ENCODE measurements at places on chromosomes 12 and 14.
A peak's percentile ranks its signal among the peaks of the same experiment; 100 is the strongest.

DNA sequence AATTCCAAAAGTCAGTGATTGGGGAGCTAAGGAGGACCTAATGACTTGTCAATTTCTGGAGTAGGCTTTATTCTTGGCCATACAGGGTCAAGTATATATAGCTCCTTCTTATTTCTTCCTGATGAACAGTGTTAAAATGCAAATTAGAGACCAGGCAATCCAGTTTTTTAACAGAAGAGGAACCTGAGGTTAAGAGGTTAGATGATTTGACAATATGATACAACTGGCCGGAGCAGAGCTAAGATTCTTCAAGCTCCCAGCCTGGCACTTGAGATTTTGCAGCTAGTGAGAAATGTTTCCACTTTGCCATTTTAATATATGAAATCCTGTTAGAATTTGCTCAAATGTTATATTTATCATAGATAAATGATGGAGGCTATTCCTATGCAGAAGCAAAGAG is 204.0 kb downstream of the SSPN start:
- DNase-seq = no peak

DNA sequence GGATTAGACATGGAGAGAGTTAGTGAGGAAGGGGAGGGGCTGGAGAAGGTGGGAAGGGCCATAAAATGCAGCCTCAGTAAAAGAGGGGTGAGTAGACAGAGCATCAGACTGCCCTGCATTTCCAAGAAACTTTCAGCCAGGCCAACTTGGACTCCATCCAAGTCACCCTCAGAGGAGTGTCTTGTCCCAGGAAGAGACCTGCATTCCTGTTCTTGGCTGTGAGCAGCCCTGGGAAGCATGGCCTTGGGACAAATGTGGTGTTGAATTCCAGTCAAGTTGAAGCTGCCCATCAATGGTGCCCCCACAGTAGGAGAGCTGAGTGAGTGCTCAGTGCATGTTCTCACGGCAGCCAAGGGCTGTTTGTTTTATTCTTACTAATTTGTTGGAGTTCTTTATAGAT is 35.0 kb upstream of the TUNAR start:
- DNase-seq = no peak

DNA sequence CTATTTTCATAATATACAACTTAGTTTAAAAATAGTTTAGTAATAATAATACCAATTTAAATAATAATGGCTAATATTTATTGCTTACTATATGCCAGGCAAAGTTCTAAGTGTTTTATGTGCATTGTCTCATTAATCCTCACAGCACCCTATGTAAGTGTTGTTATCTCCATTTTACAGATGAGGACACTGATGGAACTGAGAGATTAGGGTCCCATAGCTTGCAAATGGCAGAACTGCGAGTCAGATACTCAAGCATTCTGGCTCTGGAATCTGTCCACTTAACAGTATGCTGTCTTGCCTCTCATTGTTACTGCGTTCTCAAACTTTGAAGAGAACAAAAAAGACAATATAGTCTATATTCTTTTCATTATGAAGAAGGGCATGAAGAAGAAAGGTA is 19.0 kb downstream of the AP5M1 start:
- DNase-seq = no peak

- DNase-seq = no peak
These were observed 481.4 kb downstream of the TRHDE start for GRCh38 chr12:72753571-72753970.

GRCh38 chr14:21454843-21455544 is 929 bp downstream of the CHD8 start:
- DNase-seq = no peak

GRCh38 chr14:100994756-100995330 is 91.3 kb upstream of the RTL1 start:
- no peak for DNase-seq

DNA sequence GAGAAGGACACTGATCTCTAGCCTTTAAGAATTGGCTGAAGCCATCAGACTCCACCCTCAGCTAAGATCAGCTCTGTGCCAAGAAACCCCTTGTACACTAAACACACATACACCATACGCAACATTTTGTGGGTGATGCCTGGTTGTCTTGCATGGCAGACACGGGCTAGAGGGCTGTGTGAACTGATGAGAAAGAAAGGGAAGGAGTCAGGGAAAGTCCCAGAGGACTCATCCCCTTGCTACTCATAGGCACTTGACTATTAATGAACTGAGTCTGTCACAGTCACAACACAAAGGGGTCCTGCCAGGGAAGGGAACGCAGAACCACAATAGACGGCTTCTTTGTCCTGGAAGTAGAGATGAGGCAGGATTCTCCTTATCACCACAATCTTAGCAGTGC is 80.8 kb downstream of the EMP1 start:
- no peak for DNase-seq

GRCh38 chr14:81416194-81416952 is 16.2 kb upstream of the STON2 start:
- DNase-seq = no peak

- DNase-seq = no peak
These were observed 24.7 kb upstream of the MAP1LC3B2 start for GRCh38 chr12:116534311-116535121.

DNA sequence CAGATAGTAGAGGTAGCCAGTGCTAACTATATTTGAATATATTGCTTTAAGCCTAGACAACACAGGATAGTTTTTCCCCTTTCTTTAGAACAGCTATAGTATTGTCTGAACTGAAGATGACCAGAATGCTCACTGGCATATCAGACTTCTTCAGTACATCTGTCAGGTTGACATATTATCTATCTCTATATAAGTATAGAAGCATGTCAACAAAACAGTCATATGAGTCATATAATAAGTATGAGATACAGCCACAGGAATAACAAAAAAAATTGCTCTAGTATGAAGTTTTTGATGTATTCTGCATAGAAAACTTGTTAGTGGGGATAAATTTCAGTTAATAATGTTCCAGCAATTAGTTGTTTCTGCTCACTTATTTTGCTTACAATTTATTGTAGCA is 767.7 kb downstream of the LRFN5 start:
- no peak for DNase-seq

GRCh38 chr14:75312341-75312740 is 33.7 kb downstream of the FOS start:
- no peak for DNase-seq

DNA sequence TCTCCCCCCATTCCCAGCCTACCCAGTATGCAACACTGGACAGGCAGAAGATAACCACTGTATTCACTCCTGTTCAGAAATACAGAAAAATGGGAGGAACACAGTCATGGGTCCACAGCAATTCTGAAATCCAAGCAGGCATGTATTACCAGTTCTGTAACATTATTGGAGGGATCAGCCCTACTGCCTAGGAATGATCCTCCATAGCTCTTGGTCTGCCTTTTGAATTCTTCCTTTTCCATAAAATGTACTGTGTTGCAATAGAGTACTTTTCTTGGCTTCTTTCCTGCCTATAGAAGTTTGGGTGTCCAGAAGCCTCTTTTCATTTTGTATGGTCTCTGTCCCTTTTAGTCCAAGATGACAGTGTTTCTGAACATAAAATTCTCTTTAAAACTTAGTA is 46.5 kb downstream of the SPATS2 start:
- DNase-seq = peak; percentile 29

DNA sequence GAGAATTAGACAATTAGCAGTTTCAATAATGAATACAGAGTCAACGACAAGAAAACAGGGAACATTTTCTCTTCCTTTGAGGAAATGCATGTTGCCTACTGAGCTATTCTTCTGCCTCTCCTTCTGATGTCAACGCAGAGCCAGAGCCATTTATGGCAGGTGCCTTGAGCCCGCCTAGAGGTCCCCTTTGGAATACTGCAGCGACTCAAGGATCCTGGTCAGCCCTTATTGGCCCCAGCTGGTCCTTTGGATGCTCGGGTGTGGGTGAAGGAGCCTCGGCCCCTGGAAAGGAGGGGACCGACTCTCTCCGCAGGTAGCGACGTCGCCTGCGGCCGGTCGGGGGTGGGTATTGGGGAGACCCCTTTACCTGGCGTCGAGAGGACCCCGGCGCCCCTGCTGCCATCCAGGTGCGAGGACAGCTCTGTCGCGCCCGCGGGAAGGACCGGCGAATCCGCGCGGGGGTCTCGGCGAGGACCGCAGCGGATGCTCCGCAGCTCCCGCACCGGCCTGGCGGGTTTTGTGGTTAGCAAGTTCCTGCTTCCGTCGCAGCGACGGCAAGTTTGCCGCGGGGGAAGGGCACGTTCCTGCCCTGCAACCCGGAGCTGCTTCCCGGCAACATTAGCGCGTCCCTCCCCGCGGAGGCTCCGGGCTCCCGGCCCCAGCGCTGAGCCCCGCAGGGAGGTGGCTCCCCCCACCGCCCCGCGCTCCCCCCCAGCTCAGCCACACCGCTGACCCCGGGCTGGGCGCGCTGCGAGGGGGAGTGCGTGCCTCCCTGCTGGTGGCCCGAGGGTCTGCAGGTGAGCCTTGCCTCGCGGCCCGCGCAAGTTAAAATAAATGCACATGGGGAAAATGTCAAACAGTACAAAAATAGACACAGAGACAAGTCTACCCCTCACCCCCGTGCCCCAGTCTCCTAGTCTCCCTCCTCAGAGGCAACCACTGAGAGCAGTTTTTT is at the start of gene MANSC1:
Gene MANSC1, minus strand, starts transcription at position 532 of the 955 bp plus-strand sequence. CDS start 6,928 bp downstream, outside the sequence.
- peak; percentile 19 for DNase-seq

- no peak for DNase-seq
These were observed 11.2 kb downstream of the KCNH3 start for GRCh38 chr12:49549735-49550692.

GRCh38 chr12:57893431-57894353 is 47.2 kb upstream of the CTDSP2 start:
- peak; percentile 94 for DNase-seq

DNA sequence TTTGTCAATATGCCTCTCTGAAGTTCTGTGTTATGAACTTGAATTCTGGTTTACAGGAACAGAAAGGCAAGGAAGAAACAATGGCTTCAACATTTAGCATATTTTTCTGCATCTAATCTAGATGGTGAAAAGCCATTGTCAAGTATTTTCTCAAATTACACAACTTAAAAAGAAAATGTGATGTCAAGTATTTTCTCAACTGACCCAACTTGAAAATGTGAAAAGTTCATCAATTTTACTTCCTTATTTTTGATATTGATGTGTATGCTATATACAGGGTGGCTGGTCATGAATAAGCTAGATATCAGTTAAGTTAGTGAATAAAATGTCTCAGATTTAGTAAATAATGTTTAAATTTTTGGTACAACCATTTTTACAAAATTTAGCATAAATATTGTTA is 196.7 kb downstream of the ALX1 start:
- no peak for DNase-seq

GRCh38 chr12:123520567-123521474 is 12.7 kb downstream of the RILPL1 start:
- DNase-seq = no peak

- no peak for DNase-seq
These were observed 123.1 kb downstream of the ANO6 start for GRCh38 chr12:45339035-45339434.

- no peak for DNase-seq
These were observed 367.0 kb upstream of the ATP2B1 start for GRCh38 chr12:90075685-90076084.

GRCh38 chr12:14999021-14999694 is 26.3 kb downstream of the PDE6H start:
- peak; percentile 82 for DNase-seq
